ENCODE measurements at places on chromosomes 7 and 10.

GRCh38 chr10:16996530-16996964, 133.1 kb downstream of the CUBN start:
- no peak for DNase-seq

DNA sequence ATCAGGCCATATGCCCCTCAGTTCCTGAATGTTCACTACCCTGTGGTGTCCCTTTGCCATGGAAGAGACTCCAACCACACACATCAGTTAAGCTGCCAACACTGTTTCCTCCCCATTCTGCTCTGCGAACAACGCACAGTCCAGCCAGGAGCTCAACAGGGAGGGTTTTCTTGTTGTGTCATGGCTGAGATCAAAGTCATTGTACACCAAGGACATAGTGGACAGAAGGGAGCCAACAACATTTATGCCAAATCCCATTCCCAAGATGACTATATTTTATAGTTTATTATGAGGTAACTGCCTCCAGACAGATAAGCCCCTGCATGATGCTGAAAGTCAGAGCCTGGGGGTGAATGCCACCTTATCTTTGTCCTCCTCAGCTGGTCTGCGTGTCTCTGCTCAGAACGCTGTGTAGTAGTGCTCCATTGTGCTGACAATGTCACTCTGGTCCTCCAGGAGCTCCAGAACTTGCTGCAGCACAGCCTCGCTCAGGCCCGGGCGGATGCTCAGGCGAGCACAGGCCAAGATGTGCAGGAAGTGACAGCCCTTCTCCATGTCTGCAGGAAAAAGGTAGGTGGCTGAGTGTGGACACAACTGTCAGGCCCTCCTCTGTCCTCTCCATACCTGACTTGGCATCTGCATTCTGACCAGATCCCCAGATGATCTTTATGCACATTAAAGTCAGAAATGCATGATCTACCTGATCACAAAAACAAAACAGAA, 27.1 kb upstream of the SH3PXD2A start:
- DNase-seq, result no peak

DNA sequence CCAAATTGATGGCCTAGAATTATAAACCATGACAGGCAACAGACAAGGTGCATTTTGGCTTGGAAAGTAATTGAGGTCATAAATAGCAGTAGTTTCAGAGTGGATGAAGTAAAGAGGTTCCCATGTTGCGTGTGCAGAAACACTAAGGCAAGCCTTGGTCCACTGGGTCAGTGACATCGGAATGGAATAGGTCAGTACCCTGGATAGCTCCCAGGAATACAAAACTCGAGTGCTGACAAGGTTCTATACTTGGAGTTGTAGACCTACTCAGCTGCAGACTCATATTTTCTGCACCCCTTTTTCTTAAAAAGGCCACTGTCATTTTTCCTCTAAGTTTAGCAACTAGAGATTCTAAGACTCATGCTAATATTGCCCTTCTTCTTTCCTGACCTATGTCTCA, 132.8 kb downstream of the DYNC1I1 start:
- no peak for DNase-seq

GRCh38 chr10:61472090-61472674, 19.0 kb upstream of the TMEM26 start:
- no peak for DNase-seq

DNA sequence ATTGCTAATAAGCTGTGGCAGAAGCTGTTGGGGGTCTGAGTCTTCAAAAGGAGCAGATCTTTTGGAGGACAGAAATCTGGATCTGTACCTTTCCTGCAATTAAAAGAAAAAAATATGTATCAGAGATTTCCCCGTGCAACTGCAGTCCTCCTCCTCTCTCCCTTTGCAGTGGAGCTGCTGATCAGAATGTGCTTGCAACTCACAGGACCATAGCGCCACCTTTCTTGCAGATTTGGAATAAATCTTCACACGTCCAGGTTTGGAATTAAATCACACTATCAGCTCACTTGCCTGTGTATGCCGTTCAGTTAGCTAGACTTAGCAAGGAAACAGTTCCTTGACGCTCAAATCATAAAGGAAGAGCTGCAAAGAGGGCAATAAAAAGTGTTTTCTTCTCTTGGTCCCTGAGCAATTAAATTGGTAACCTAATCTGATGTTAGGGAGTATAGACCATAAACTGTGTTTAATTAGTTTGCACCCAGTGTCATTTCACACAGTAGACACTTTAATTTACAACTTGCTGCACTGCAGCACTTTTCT, 77.4 kb downstream of the PON1 start:
- DNase-seq, result no peak

DNA sequence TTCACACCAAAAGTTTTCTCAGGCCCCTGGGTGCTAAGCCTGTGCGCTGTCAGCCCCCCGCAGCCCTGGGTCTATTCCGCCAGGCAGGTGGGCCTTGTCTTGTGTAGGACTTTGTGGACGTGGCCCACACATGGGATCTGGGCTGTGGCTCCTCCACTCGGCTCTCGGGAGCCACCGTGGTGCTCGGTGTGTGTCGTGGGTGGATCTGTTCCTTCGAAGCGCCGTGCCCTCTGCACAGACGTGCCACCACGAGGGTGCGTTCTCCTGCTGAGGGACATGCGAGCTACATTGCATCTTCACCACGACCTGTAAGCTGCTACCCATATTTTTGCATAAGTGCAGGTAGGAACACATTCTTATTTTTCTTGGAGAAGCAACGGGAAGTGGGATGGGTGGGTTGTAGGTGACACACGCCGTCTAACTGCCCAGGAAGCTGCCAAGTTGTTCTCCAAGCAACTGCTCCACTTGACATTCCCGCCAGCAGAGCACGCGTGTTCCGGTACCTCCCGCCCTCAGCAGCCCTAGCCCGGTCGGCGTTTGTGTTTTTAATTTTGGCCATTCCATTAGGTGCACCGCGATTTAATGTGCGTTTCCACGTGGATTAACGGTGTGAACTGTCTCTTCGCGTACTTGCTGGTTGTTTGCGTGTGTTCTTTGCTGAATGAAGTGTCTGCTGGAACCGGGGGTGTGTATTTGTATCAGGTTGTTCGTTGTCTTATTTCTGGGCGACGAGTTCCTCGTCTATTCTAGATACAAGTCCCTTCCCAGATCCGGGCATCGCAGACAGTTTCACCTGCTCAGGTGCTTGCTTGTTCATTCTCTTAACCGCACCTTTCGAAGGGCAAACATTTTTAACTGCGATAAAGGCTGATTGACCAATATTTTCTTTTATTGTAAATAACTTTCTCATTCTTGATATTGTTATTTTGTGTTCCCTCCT, 47.4 kb upstream of the CFAP46 start:
- no peak for DNase-seq

DNA sequence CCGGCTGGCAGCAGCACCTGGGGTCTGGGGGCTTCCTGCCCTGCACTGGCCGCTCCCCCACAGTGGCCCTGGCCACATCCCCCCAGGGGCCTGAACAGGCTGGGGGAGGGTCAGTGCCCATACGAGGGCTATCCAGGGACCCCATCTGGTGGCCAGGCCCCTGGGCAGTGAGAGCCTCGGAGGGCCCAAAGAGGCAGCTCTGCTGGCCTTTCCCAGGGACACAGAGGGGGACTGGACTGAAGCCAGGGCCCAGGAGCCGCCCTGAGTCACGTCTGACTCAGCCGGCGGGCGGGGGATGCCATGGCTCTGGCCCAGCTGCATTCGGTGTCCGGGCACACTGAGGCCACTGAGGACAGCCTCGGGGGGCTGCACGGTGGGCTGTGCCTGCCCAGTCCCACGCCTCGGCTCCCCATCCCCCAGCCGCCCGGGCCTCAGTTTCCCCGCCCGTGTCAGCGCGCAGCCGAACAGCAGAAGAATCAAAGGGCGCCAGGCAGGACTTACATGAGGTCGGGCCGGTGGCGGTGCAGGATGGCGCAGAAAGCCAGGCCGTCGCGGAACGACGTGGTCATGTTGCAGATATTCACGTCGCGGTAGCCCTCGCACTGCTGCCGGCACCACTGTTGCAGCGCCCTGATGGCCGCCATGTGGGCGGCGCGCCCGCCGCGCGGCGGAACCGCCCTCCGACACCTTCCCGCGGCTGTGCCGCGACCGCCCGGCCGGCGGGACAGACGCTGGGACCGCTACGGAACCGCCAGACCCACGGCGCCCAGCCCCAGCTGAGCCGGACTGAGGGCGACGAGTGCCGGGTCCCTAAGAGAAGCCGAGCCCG, at the start of gene MICALL2:
TSS of gene MICALL2 (minus strand) at position 788 of the 829 bp plus-strand sequence. CDS start at position 644, 144 bp downstream.
- DNase-seq, result no peak

DNA sequence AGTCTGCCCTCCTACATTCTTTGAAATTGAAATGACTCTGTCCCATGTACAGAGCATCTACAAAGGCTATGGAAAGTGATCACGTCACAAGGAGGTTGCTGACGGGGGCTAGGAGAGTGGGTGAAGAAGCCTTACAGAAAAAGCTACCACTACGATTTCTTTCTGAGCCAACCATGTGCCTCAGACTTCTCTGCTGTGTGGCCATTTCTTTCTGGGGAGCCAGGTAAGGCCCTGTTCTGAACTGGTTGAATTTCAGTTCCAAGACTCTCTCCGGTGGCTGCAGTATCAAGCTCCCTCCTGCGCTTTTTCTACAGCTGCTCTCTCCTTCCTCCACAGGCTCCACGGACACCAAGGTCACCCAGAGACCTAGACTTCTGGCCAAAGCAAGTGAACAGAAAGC, 112.5 kb upstream of the PRSS1 start:
- DNase-seq, result no peak

- DNase-seq, result no peak
Observed at GRCh38 chr7:134945691-134946090, 40.6 kb upstream of the AGBL3 start.

GRCh38 chr10:103473261-103473671, 5.8 kb downstream of the CALHM3 start:
- DNase-seq, result no peak

- no peak for DNase-seq
Observed at GRCh38 chr10:114547514-114547913, 110.6 kb downstream of the ABLIM1 start.

- DNase-seq, result no peak
Observed at GRCh38 chr10:100157156-100157555, 28.7 kb downstream of the ERLIN1 start.

DNA sequence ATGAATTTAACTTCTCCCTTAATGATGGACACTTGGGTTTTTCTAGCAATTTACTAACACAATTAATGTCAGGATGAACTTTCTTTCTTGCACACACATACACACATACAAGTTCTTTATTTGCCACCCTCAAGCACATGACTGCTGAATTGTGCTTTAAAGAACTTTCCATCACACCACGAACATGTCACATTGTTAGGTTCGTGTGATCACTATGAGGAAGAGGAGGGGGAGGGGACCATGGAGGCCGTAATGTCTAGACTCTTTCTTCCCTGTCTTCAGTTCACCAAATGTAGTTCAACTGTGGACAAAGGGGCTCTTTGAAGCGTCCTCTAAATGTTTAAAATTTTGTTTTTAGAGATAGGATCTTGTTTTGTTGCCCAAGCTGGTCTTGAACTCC, 31.0 kb downstream of the NUP42 start:
- no peak for DNase-seq

- no peak for DNase-seq
Observed at GRCh38 chr7:122886357-122887081, at the start of gene CADPS2. TSS of gene CADPS2 (minus strand) at chr7:122886460. CDS start at chr7:122886337, 123 bp downstream.

- DNase-seq, result no peak
Observed at GRCh38 chr7:110600956-110601355, 490.0 kb upstream of the LRRN3 start.

GRCh38 chr7:4683043-4683883, 1.2 kb downstream of the FOXK1 start:
- DNase-seq, result peak; percentile 7

DNA sequence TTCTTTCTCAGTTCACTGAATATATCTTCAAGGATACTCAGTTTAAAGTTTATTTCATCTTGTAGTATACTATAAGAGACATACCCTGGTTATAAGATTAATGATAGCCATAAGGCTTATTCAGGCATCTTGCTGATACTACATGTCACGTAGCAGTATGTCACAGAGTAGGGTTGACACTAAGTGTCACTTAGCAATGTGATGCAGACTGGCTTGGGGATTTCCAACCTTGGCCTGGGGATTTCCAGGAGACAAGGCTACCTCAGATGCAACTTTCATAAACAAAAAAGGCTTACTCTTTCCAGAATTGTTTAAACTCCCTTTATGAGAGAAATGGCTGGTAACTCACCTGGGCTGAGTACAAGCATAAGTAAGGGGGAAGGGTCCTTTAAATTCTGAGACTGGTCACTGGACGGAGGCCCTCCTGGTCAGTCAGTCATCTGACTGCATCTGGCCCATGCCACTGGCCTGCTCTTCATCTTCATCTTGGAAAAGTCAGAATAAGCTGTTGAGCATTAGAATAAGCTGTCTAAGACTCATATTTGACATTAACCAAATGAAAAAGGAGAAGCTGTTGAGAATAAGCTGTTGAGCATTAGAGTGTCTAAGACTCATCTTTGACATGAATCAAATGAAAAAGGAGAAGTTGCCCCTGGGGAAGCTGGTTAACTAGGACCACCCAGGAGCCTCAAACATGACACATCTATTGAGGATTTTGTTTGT, 9.5 kb downstream of the SLC13A1 start:
- DNase-seq, result no peak

Measured in stimulated activated CD4-positive, alpha-beta T cell treated with anti-CD3 and anti-CD28 coated beads, Interleukin-1b, Interleukin-23, amount 100 ng/mL, for 24 hours (primary cell).